Ascending aorta (tissue), 2 donors: ENCODE measurements at places on chromosomes 4 and X. TPM values are rescaled to one million over a fixed set of nuclear protein-coding genes. Genes with fewer than 3 reads are reported as not detected.

Gene SCML1
- total RNA-seq, result 5.7 TPM

Gene VSIG4
- total RNA-seq, result 157 TPM

Gene COL25A1
- 5.6 TPM for total RNA-seq

Gene RBMXL3
- not detected for total RNA-seq

Gene ADGRG2
- 4.3 TPM for total RNA-seq

Gene ZXDB
- 8.5 TPM for total RNA-seq

Gene IQCM
- total RNA-seq, result not detected

Gene LUZP4
- total RNA-seq, result not detected

Gene DGAT2L6
- total RNA-seq, result not detected

Gene SYTL4
- 2.1 TPM for total RNA-seq

DNA sequence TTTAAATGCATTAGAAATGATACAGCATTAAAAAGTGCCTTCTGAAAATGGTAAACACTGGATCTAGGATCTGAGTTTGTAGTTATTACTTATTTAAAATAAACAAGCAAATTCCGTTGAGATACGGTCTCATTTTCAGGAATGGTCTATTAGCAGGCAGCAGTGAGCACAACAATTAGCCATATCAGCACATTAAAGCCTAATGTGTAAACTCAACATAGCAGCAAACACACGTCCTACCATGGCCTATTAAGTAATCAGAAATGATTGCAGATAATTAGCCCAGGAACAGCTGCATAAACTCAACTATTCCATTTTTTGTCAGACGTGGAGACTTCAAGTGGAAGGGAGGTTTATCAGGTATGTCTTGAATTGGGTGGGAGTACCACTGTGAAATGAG, 61.8 kb downstream of the NEIL3 start:
- H3K36me3 ChIP-seq, result no peaks in the 10 kb centered on the region
- H3K27me3 ChIP-seq, result no peaks in the 10 kb centered on the region
- no peak overlapping the region for H3K27ac ChIP-seq

- no peak for DNase-seq
- no peaks in the 10 kb centered on the region for H3K4me1 ChIP-seq
- H3K4me3 ChIP-seq, result no peak overlapping the region
Observed at GRCh38 chr4:81921751-81922159, 450.0 kb upstream of the RASGEF1B start.

GRCh38 chrX:134718105-134718965, 60.1 kb upstream of the PLAC1 start:
- no peaks in the 10 kb centered on the region for H3K27me3 ChIP-seq
- H3K27ac ChIP-seq, result no peak overlapping the region
- no peaks in the 10 kb centered on the region for H3K36me3 ChIP-seq
- H3K4me3 ChIP-seq, result no peak overlapping the region
- H3K4me1 ChIP-seq, result no peaks in the 10 kb centered on the region
- DNase-seq, result no peak

DNA sequence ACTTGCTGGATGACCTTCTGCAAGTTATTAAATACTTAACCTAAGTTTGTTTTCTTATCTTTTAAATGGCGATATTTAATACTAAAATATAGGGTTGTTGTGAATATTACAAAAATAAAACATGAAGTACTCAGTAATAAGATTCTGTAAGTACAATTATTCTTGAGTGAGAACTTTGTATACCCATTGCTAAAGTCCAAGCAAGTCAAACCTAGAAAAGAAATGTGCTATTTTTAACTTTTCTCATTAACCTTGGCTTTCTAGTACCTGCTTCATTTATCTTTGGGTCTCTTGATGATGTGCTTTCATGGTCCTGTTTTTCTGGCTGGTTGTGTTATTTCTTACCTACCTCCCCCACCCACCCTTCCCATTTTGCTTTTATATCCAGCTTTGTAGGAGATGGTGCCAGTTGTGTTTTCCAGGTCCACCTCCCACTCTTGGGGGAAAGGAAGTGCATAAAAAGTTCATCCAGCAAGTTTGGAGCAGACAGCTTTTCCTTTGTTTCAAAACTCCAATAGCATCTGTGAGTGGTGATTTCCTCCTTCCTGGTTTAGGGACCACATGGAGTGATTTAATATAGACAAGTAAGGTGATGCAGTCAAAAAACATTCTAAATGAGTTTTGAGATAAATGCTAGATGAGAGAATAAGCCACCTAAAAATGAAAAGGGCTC, 7.5 kb upstream of the CXCL8 start:
- H3K4me1 ChIP-seq, result no peaks in the 10 kb centered on the region
- no peaks in the 10 kb centered on the region for H3K36me3 ChIP-seq
- no peak overlapping the region for H3K4me3 ChIP-seq
- H3K27ac ChIP-seq, result no peak overlapping the region
- DNase-seq, result no peak
- H3K27me3 ChIP-seq, result no peaks in the 10 kb centered on the region

GRCh38 chr4:112898357-112899141, 150.9 kb upstream of the ANK2 start:
- H3K36me3 ChIP-seq, result no peaks in the 10 kb centered on the region
- DNase-seq, result no peak
- no peak overlapping the region for H3K27ac ChIP-seq
- H3K27me3 ChIP-seq, result no peaks in the 10 kb centered on the region
- H3K4me3 ChIP-seq, result no peak overlapping the region

DNA sequence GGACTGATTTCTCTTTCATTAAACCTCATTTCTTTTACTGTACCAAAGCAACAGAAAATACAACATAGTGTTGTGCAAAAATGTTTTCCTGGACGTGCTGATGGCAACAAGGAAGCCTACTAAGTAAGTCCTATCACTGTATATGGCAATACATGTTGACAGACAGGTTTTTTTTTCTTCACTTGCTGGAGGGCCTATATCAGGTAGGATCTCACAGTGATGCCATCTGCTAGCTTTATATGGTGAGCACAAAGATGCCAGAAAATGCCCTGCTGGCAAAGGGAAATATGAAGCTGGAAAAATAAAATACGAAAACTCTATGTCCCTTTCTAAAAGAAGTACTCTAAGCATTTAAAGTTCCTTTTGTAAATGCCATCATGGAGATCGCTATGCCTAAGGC, 119.0 kb upstream of the PDLIM3 start:
- H3K36me3 ChIP-seq, result peaks cover 17% of the 10 kb centered on the region
- H3K4me3 ChIP-seq, result peak overlapping the region; percentile 43
- no peaks in the 10 kb centered on the region for H3K27me3 ChIP-seq
- no peaks in the 10 kb centered on the region for H3K4me1 ChIP-seq
- no peak for DNase-seq
- H3K27ac ChIP-seq, result peak overlapping the region; percentile 69

DNA sequence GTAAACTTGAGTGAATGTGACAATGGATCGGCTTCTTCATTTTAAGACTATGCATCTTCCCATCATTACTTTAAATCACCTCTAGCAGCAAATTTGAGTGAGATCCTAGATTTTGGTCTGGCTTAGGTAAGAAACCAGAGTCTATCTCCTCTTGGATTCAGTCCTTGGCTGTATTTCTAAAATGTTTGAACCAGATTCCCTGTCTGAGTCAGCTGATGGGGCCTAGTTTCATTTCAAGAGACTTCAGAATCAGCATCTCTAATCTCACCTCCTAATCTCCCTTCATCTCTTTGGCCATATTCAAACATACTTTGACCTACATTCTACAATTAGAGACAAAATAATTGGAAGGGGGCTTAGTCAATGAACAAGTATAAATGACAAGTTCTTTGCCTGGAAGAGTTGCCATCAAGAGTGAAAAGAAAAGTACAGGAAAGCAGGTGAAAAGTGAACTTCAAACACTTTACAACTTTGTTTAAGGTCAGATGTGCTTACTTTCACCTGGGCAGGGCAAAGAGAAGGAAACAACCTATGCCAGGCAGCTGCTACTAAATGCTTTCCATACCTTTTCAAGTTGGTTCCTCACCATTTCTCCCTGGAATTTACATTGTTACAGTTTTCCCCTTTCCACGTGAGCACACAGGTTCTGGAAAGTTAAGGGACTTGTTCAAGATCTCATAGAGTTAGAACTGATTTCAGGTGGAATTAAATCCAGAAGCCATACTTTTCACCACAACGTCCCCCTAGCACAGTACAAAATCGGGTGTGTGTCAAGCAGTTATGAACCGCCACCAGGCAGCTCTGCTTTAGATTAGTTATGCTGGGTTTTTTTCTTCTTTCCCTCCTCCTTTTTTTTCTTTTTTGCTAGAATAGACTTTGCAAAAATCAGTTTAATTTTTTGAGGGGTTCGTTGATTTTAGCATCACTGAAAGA, 30.7 kb upstream of the PITX2 start:
- no peak overlapping the region for H3K4me3 ChIP-seq
- no peaks in the 10 kb centered on the region for H3K27me3 ChIP-seq
- no peaks in the 10 kb centered on the region for H3K36me3 ChIP-seq
- no peak overlapping the region for H3K27ac ChIP-seq
- DNase-seq, result no peak
- no peaks in the 10 kb centered on the region for H3K4me1 ChIP-seq

- H3K36me3 ChIP-seq, result no peaks in the 10 kb centered on the region
- H3K4me3 ChIP-seq, result no peak overlapping the region
Observed at GRCh38 chr4:154618708-154619315, 6.4 kb upstream of the FGG start.

- H3K27me3 ChIP-seq, result no peaks in the 10 kb centered on the region
- H3K4me1 ChIP-seq, result no peaks in the 10 kb centered on the region
- peak overlapping the region; percentile 2 for H3K27ac ChIP-seq
- no peaks in the 10 kb centered on the region for H3K36me3 ChIP-seq
- no peak for DNase-seq
Observed at GRCh38 chr4:76723924-76724323, 174.0 kb downstream of the SOWAHB start.

- no peaks in the 10 kb centered on the region for H3K36me3 ChIP-seq
- no peaks in the 10 kb centered on the region for H3K27me3 ChIP-seq
Observed at GRCh38 chr4:136847881-136848621, 684.2 kb downstream of the PCDH18 start.

DNA sequence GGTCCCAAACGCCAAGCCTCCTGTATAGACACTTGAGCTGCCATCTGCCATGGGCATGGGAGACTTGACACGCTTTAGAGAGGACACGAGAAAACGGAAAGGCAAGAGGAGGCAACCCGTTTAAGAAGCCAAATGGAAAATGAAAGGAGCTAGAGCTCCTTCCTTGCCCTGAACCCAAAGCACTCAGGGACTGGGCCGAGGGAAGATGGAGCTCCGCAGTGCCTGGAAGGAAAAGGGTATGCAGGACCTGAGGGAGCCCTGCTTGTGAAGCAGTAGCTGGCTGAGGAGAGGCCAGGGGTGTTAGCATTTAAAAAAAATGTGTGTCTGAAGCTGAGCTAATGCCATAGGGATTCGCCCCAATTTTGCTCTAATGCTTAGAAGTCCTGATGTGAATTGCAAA, 15.1 kb downstream of the MCF2 start:
- no peak for DNase-seq
- H3K4me3 ChIP-seq, result no peak overlapping the region
- no peak overlapping the region for H3K27ac ChIP-seq

- no peak overlapping the region for H3K27ac ChIP-seq
- H3K27me3 ChIP-seq, result no peaks in the 10 kb centered on the region
- DNase-seq, result no peak
- H3K36me3 ChIP-seq, result no peaks in the 10 kb centered on the region
Observed at GRCh38 chr4:105129286-105130040, 17.2 kb upstream of the TET2 start.
